Aortic smooth muscle cell (primary cell): ENCODE measurements at places on chromosomes 3 and 15. TPM values are rescaled to one million over a fixed set of nuclear protein-coding genes. Genes with fewer than 3 reads are reported as not detected.

Gene RTP3
- total RNA-seq = not detected in 2 replicates

Gene ZNF774
- 1.8 and 2.8 TPM in 2 replicates for total RNA-seq

Gene GABRA5
- not detected in 2 replicates for total RNA-seq

Gene CLCN2
- 2.9 and 3.4 TPM in 2 replicates for total RNA-seq

Gene CPN2
- total RNA-seq = not detected in 2 replicates

Gene P3H2
- 1.1 and 1.7 TPM in 2 replicates for total RNA-seq

Gene CCDC174
- 7.5 and 8.4 TPM in 2 replicates for total RNA-seq

Gene ZBTB47
- 42.4 and 48.6 TPM in 2 replicates for total RNA-seq

Gene INSYN1
- 3.0 and 5.2 TPM in 2 replicates for total RNA-seq

Gene THBS1
- total RNA-seq = 134 and 277 TPM in 2 replicates

Gene SPATA12
- total RNA-seq = under 0.01 and 0.06 TPM in 2 replicates

Gene CRYGS
- total RNA-seq = 1.1 and 1.2 TPM in 2 replicates

Gene GOLGA6D
- not detected in 2 replicates for total RNA-seq

Gene FAM131A
- 32.1 and 33.5 TPM in 2 replicates for total RNA-seq

Gene C3orf85
- not detected in 2 replicates for total RNA-seq
